ENCODE measurements at places on chromosomes 6 and 20.

- DNase-seq, result no peak
Observed at GRCh38 chr6:23529902-23530301, 596.1 kb upstream of the NRSN1 start.

DNA sequence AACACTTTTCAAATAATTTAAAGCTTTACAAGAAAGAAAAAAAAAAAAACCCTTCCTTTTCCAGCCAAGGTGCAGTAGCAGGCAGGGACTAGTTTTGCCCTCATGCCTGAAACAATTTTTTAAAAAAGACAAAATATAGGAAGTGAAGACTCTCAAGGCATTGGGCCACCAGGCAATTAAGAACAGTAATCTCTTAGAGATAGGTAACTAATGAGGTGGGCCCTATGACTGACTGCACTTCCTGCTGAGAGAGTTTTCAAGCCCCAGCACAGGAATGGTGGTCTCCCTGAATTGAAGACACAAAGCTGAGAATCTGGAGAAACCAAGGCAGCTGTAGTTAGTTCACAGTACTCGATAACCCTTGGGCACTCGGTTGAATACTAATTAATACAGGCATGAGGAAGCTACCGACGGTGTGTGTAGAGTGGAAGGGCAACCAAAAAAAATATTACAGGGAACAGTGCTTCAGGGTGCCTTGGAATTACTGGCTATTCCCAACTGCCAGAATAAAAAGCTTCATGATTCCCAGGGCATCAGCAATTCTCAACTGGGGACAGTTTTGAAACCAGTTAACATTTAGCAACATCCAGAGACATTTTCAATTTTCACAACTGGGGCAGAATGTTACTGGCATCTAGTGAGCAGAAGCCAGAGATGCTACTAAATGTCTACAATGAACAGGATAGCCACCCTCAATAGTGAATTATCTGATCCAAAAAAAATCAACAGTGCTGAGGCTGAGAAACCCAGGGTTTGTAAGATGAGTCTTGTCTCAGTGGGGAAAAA lies 36.0 kb upstream of the PLN start:
- DNase-seq, result no peak

DNA sequence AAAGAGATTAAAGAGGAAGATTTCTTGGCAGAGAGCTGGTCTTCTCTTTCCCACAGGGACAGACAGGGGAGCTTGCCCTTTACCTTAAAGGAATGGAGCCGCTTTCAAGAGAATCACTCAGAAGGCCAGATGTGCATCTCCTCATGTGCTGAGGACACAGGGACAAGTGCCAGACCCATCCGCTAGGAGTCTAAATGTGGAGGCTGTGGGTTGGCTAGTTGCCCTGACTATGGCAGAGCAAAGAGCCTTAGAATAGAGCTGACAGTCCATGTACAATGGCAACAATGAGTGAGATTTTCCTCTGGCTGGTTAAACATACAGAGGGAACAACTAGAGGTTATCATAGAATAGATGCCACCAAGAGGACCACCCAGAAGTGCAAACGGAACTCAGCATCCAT lies 7.3 kb upstream of the DOK5 start:
- no peak for DNase-seq

GRCh38 chr20:50872560-50873425 lies 58.4 kb downstream of the ADNP start:
- DNase-seq, result no peak

DNA sequence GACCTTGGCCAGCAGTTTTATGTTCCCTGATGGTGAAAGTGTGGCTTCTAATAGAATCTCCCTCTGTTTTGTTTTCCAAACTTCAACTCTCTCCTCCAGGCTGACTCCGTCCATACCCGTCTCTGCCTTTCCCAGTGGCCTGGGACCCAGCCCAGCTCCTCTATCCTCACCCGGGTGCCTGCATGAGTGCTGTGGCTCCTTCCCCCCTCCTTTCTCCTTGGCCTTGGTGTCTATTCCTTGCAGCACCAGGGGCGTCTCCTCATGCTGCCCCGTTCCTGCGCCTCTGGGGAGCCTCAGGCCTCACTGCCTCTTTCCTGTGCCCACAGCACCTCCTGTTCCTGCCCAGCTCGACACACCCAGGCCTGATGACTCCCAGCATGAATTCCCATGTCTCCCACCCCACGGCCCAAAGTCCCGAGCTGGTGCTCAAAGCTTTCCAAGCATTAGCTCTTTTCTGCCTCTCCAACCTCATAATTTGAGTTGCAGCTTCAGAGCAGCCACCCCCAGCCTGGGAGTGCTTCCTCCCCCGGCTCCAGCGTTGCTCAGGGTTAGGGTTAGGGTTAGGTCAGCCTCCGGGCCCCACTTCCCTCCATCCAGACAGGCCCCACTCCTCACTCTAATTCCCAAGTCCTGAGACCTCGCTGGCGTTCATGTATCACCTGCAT lies 56.3 kb upstream of the AFDN start:
- no peak for DNase-seq

DNA sequence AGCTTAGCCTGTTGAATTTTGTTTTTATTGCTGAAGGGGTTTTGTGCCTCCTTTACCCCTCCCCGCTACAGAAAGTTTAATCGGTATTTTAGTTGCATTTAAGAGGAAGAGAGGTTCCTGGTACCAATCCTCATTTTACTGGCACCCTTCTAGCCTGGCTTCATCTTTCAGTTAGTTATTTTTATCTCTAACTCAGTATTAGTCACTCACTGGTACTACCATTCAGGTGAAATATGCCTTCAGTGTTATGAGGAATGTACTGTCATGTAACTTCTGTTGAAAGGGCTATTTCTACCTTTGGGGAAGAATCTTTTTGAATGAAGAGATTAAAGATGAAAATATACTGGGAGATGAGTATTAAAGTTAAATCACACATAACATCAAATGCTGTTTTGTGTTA lies 211.8 kb downstream of the CDKAL1 start:
- no peak for DNase-seq

Data from stimulated activated CD4-positive, alpha-beta T cell treated with anti-CD3 and anti-CD28 coated beads, Interleukin-2, amount 100 ng/mL, for 24 hours (primary cell).